ENCODE measurements at places on chromosomes 11 and 22.

GRCh38 chr22:37804881-37805809 is 2.6 kb upstream of the GCAT start:
- DNase-seq = peak; percentile 30

DNA sequence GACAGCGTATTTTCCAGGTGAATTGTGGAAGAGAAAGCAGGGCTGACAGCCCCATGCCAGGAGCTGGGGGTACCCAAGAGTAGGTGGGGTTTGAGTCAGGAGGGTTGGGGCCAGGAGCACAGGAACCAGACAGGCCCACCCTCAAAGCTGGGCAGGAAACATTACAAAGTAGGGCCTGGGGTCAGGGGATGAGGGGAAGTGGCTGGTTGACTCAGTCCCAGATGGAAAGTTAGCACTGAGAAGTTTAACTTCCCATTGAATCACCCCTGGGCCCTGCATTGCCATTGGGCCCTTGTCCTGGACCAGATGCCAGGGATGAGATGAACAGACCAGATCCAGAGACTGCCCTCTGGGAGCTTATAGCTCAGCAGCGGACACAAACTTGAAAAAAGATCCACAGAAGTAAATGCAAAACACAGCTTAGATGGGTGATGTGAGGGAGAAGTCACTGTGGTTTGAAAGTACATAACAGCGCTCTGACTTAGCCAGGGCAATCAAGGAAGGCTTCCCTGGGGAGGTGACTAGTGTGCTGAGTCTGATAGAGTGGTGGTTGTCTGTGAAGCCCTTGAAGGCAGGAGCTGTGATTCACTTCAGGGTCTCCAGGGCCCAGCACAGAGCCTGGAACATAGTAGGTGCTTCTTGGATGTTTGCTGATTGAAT is 2.2 kb downstream of the MAFF start:
- no peak for DNase-seq

GRCh38 chr11:117807482-117808327 is 10.7 kb upstream of the DSCAML1 start:
- peak; percentile 69 for DNase-seq

DNA sequence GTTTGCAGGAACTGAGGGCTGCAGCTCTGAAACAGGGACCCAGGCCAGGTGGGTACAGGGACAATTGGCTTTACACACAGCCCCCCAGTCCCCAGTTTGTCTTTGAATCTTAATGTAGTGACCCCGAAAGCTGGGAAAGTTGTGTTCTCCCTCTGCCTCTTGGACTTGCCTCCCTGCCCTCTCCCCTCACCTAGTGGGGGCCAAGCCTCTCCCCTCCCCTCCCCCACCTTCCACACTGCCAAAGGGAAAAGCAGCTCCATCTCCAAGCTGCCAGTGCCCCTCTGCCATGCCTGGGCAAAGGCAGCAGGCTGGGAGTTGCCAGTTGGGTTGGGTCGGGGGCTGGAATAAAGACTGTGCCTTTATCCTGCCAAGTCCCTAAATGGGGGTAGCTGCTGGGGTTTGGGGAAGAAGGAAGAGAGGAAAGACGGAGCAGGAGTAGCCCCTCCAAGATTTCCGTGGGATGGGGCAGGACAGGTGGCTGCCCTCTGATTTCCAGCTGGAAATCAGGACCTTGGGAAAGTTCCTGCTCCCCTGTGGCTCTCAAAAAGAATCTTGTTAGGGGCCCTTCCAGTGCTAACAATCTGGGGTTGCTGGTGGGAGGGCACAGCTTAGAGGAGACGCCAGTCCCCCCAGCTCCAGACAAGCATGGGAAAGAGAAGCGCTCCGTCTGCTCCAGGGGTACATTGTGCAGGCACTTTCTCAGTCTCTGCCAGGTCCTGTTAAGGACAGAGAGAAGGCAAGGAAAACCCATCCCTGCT is 2.8 kb upstream of the CLCF1 start:
- no peak for DNase-seq

- no peak for DNase-seq
These were observed 52.4 kb downstream of the GRIK4 start for GRCh38 chr11:120563703-120564572.

DNA sequence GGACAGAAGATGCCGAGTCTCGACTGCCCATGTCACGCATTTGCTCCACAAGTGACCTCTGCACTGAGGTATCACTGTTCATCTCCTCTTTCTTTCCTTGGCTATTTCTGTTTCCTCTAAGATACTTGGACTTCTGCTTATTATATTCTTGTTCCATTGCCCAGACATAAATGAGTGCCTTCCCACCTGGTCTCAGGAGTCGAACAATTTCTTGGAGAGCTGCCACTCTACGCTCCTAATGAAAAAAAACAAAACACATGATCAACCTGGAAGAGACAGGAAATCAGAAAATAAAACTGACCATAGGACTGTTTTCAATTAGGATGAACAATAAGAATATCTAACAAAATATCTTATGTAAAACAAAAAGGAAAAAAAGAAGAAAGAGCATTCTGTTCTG is 47.4 kb upstream of the CWF19L2 start:
- no peak for DNase-seq

GRCh38 chr11:112167145-112167544 is at the start of gene TEX12:
TEX12 (plus strand) TSS chr11:112167372; CDS start chr11:112169269, 1,897 bp downstream.
- DNase-seq = no peak

DNA sequence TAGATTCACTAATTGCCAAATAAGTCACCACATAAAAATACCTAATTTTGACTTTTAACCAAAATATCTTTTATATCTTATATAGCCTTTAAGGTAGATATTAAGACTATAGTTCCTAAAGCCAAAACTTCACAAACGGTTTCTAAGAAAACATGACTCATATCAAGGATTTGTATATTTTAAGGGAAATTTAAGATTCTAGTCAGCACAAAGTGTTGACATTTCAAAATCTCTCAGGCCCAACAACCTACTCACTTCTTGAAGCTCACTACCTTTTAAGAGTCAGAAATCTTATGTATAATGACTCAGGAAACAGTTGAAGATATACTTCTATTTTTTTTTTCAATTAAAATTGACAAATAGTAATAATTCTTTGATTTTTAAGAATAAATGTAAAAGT is 221.9 kb downstream of the SBF2 start:
- DNase-seq = no peak

- no peak for DNase-seq
These were observed 109.2 kb downstream of the FAM76B start for GRCh38 chr11:95680169-95680929.

DNA sequence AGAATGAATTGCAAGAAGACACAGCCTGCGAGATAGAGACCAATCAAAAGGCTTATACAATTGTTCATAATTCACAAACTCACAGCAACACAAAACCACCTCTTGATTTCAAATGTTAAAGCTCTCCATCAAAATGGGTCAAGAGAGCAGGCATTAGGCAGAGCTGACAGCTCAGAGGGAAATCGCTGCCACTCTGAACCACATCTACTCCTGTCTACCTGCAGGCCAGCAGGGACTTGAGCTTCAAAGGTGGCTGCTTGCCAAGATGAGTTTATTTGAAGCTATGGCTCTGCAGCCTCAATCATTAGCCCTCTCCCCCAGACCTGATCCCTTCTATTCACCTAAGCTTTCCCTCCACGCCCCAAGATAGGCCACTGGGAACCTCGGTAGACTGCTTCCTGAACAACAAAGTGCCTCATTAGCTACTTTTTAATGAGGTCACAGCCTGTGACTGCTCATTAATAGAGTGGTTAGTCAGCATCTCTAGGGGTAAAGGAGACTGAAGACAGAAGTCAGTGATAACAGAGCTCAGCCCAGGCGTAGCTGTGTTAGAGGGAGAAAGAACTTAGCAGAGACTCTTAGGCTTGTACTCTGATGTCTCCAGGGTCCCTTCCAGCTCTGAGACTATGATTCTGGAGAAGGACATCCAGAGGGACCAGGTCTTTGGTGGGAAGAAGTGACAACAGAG is 21.2 kb upstream of the OR10A5 start:
- DNase-seq = no peak

DNA sequence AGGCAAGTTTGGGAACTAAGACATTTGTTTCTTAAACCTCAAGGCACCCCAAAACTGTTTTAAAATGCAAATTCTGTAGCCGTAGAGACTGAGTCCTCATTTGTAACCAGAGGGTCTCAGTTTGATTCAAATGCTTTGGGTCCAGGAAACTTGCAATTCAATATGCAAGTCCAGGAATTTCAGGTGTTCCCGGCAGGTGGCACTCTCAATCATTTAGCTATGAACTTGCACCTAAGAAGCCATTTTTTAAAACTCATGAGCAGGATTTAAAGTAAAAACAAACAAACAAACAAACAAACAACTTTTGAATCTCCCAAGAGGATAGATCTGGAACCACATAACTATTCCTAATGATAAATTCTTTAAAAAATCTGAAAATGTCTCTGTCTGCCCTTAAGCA is 8.7 kb upstream of the ABTB2 start:
- no peak for DNase-seq

DNA sequence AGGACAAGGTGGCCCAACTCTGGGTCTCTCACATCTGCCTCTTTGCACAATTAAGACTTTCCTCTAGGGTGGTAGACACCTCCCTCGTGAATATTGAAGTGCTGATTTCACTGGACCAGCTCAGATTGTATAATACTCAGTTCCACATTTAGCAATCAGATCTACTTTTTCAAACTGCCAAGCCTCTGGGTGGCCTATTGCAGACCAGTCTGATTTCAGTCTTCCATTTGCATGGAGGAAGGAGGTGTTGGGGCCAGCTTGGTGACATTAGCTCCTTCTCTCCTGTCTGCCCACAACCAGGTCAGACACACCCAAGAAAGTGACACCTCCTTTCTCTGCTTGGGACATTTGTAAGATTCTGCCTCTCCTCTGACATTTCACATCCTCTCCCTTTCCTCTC is 78.2 kb downstream of the PPFIBP2 start:
- DNase-seq = no peak

DNA sequence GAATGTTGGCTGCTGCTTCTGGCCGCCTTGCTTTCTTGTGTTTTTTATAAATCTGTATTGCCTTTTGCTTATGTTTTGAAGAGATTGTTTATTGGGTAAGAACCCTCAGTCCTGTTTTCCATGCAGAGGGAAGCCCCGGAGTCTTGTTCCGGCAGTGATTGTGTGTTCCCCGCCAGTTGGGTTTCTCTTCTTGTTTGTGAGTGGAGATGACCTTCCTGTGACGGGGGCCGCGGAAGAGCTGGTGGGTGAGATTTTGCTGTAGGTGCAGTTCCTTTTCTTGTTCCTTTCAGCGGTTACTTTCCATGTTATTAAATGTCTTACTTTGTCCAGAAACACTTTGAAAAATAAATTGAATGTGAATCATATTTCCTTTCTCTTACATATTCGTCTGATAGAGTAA is 8.3 kb downstream of the TBC1D22A start:
- DNase-seq = no peak

DNA sequence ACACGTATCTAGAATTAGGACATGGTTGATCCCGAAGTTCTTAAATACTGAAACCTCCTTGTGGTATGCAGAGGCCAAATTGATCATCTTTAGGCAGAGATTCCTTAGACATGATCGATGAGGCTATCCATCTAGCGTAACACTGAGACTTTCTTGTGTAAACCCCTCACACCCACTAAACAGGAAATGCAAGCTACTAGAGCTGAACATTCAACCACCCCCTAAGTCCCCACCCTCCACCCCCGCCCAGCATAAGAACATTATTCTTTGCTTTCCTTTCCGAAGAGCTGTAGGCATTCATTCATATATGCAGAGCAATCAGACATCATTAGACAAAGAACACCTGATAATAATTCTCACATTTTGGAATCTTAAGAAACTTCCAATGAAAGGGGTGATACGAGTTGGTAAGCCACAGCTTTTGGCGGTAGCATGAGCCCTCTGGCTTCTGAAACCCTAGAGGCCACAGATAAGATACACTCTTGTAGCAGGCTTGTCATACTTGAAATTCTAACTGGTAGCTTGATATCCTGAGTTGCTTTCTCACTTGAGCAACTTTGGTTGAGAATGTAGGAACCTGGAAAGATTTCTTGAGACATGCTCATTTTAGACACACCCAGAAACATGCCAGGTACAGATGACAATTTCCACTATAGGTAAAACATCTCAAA is 42.2 kb downstream of the FLI1 start:
- no peak for DNase-seq

DNA sequence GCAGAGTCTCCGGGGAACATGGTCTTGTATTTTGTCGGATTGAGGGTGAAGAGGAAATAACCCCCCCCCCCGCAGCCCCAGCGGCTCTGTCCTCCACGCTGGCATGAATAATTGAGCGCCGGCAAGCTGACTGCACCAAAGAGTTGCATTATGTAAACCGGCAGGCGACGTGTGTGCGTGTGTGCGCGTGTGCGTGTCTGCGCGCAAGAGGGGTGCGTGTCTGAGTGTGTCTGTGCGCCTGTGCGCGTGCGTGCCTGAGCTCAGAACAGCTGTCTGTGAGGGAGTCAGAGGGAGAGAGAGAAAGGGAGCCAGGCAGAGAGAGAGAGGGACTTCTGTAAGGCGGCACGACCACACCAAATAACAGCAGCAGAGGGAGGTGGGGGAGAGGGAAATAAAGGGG is 94.4 kb downstream of the SCN3B start:
- DNase-seq = no peak

DNA sequence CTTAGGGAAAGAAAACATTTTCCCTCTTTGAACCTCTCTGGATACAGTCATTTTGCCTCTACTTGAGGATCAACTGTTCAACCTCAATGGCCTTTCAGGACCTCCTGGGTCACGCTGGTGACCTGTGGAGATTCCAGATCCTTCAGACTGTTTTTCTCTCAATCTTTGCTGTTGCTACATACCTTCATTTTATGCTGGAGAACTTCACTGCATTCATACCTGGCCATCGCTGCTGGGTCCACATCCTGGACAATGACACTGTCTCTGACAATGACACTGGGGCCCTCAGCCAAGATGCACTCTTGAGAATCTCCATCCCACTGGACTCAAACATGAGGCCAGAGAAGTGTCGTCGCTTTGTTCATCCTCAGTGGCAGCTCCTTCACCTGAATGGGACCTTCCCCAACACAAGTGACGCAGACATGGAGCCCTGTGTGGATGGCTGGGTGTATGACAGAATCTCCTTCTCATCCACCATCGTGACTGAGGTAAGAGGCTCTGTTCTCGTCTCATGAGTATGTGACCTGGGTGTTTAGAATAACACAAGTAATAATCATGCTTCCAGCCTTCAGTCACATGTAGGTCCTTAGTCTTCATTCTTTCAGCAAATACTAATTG is 495 bp downstream of the SLC22A9 start:
- no peak for DNase-seq

DNA sequence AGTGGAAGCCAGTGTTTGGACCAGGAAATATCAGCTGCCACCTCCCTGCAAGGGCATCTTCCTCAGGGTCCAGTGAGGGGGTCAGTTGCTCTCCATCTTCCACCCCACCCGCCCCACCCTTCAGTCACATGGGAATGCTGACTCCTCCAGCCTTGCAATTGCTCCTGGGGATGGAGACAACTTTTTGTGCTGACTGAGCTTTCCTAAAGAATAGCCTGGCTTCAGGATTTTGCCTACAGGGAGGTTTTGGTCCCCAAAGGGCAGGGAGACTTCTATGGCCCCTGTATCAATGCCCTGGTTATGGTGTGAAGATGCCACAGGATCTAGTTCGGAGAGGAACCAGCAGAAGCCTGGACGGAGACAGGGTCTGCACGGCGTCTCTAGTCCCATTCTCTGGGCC is 124.0 kb upstream of the LMO1 start:
- DNase-seq = no peak

- no peak for DNase-seq
These were observed 44.5 kb downstream of the SMCO4 start for GRCh38 chr11:93498641-93499040.

- no peak for DNase-seq
These were observed 12.0 kb upstream of the SESN3 start for GRCh38 chr11:95242845-95243605.

GRCh38 chr11:6695377-6695776 is 12.2 kb upstream of the MRPL17 start:
- DNase-seq = no peak
